ENCODE measurements at places on chromosomes 1 and 21.

DNA sequence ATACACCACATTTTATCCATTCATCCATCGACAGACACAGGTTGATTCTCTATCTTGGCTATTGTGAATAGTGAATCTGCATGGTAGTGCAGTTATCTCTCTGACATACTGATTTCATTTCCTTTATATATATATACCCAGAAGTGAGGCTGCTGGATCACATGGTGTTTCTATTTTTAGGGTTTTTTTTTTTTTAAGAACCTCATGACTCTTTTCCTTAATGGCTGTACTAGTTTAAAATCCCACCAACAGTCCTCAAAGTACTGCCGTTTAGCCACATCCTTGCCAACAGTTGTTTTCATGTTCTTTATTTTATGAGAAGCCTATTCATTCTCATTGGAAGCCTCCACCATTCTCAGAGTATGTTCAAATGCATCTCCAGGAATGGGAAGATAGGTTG is 258.7 kb upstream of the SNX7 start:
- no peak for DNase-seq

- DNase-seq = no peak
These were observed 63.7 kb downstream of the MACF1 start for GRCh38 chr1:39268112-39268581.

DNA sequence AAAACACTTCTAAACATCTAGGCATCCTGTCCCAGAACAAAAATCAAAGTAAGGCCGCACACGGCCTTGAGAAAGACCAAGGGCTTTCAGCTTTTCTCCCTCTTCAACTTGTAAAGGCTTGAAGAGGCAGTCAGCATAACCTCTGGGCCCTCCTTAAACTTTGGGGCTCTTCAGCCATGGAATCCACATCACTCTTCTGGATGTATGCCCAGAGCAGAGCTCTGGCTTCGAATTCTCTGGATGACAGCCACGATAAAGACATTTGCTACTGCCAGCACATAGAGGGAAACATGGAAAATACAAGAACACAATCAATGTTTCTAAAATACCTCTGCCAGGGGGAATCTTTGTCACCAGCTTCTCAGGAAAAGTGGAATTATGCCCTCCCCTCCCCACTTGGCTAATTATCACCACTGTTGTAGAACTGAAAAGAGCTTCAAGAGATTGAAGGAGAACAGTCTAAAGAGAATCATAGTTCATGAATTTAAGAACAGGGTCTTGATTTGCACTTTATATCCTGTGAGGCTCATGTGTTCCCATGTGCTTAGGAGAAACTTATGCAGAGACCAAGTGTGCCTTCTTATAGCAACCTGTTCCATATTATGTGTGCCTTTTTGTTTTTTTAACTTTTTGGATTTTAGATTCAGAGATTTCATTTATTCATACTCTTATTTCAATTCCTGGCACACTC is 39.0 kb upstream of the DPT start:
- no peak for DNase-seq

GRCh38 chr1:178397678-178398077 is 99.1 kb downstream of the CLEC20A start:
- DNase-seq = no peak

GRCh38 chr1:235287208-235287882 is 40.6 kb downstream of the ARID4B start:
- DNase-seq = no peak

GRCh38 chr1:186828611-186829454 is at the start of gene PLA2G4A:
Gene PLA2G4A, plus strand, starts transcription at chr1:186828949. Its CDS starts 25,406 bp downstream, at chr1:186854355.
- no peak for DNase-seq

GRCh38 chr1:226741009-226741408 is 1.9 kb upstream of the ITPKB start:
- no peak for DNase-seq

DNA sequence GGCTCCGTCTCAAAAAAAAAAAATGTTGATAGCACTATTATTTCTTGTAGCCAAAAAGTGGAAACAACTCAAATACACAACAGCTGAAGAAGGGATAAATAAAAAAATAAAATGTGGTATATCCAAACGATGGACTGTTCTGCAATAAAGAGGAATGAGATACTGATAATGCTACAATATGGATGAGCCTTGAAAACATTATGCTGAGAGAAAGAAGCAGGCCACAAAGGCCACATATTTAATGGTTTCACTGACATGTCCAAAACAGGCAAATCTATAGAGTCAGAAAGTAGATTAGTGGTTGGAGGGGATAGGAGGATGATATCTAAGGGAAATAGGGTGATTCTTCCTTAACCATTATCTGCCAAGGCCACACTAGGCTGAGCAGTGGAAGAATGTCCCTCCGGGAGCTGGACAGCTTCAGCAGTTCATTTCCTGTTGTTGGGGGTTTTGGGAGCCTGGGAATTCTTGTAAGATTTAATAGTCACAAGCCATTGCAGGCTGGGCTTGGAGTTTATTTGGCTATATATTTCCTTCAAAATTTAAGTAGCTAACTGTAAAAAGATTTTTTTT is 53.5 kb downstream of the ST3GAL3 start:
- no peak for DNase-seq

- no peak for DNase-seq
These were observed 6.1 kb upstream of the IGFN1 start for GRCh38 chr1:201184307-201185122.

Data from activated CD4-positive, alpha-beta T cell treated with anti-CD3 and anti-CD28 coated beads, Interleukin-2, amount 50 U/mL, for 1 hour (primary cell).